SHP77 treated with DMSO at 0.1 percent for 48 hours (cell line): ENCODE measurements at places on chromosomes 13 and 19.

GRCh38 chr13:99895444-99896368, 75.9 kb downstream of the ZIC5 start:
- no peak for DNase-seq

- no peak for DNase-seq
Observed at GRCh38 chr19:38252385-38252784, 3.8 kb downstream of the PPP1R14A start.

DNA sequence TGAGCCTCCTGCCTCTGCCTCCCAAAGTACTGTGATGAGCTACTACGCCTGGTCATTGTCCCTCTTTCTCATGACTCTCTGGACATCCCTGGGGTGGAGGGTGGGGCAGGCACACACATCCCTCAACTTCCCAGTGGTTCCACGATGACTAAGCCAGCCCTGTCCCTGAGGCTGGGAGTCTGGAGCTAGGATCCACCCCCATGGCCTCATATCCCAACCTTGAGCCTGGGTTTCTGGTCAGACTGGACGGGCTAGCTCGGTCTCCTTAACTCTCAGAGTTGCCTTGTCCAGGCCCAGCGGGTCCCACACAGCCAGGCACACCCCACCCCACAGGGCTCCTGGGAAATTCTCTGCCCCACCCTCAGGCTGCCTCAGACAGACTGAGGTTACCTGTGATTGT, 19.6 kb downstream of the IER2 start:
- no peak for DNase-seq

DNA sequence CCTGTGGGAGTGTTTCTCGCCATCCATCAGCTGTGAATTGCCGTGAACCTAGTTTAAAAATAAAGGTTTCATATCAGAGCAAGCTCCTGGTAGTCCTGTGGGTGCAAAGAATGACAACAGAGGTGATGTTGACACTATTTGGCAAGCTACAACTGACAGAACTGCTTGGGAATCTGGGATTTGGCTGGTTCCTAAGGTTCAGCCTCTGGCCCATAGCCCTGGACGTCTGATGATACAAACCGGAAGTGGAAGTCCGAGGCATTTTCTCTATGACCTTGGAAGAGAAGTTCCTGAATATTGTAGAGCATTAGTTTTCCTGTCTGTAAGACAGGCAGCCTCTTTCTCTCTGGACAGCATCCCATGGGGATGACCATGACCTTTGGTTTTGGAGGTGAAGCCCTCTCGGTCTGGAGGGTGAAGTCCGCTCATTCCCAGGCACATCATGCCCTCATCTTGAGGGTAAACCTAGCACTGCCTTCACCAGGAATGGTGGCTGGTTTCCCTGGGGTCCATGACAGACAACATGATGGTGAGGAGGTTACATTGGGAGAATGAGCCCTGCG, 29.1 kb downstream of the GATAD2A start:
- no peak for DNase-seq

DNA sequence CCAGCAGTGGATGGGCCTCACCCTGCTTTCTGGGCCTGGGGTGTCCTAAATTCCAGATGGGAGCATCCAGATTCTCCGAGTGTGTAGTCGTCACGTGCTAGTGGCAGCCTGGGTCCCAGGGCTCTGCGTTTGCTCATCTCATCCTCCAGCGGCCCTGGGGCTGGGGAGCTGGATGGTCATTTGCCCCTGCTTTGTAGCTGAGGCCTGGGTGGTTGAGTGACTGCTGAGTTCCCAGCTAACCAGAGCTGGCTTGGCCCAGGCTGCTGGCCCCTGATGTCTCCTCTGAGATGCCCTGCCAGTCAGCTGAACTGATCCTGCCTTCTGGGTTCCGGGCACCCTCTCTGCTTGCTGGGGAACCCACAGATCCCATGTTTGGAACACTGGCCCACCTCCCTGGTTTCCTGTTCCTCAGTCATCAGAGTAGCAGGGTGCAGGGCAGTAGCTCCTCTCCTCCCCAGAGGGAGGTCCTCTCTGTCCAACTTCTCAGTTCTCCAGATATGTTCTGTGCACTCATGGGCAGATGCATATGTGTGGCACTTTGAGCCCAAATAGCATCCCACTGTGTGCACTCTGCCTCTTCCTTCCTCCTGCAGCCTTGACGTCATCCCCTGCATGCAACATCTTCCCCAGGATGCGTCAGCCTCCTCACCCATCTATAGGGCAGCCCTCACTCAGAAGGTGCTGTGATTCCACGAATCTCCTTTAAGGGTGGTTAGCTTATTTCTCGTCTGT, 22.4 kb upstream of the CRTC1 start:
- DNase-seq = no peak

- DNase-seq = no peak
Observed at GRCh38 chr19:7928741-7929701, 3.1 kb upstream of the CTXN1 start.

DNA sequence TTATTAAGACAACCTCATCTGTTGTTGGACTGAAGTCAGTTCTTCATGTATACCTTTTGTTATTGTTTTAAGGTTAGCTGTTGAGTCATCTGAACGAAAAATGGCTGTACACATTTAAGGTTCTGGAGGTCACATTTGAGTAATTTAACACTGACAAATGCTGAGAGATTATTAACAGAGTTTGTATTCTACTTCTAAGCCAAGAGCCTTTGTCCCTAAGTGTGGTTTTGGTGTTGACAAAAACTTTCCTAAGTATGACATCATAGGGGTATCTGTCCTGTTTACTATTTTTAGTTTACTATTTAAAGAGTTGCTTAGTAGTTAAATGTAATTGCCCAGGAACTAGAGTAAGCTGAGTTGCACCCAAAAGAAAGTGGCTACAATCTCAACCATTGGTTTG, 71.9 kb downstream of the CDK8 start:
- no peak for DNase-seq
